ENCODE measurements at places on chromosomes 7 and 10. TPM values are rescaled to one million over a fixed set of nuclear protein-coding genes. Genes with fewer than 3 reads are reported as not detected.

- DNase-seq, result no peak
Observed at GRCh38 chr10:90199093-90199492, 497.7 kb downstream of the KIF20B start.

- no peak for DNase-seq
Observed at GRCh38 chr10:112379635-112380296, 5.8 kb downstream of the ACSL5 start.

DNA sequence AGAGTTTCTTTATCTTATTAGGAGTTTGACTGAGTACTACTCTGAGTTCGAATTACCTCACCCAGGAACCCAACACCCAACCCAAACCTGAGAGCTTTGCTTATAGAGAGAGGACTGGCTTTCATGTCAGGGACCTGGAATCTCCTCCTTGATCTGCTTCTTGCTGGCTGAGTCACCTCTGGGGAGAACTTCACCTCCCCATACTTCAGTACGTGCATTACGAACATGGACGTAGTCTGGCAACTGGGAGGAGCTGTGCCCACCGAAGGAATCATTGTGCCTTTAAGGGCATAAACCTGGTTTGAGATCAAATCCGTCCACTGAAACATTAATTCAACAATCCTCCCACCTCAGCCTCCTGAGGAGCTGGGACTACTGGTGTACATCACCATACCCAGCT lies 12.2 kb upstream of the PSAP start:
- peak; percentile 14 for DNase-seq

DNA sequence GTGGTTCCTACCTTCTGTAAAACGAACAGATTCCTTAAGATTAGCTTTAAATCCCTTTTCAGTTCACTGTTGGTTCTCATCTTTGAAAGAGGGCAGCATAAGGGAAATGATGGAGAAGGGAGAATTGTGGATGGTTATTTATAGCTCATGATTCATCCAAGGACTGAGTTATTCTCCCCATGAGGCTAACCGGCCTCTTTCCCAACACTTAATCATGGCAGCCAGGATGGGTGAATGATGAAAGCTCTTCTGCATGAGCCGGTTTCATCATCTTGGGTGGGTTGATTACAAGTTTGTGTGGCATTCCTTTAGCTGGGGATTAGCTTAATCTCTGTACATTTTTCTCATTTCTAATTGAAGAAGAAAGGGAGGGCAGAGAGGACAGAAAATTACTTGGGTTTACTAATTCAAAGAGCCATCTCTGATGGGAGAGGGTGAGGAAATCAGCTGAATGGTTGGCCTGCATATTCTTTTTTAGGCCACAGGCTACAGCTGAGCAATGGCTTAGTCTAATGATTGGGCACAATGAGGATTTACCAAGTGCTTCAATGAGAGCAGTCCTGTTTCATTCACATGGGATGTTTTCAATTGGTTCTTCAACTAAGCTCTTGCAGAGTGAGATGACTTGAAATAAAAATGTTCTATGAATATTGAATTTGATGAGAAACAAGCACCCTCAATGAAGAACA lies 250.0 kb downstream of the BMPER start:
- peak; percentile 95 for DNase-seq

CYP3A5 gene
- total RNA-seq, result 0.83 TPM

- no peak for DNase-seq
Observed at GRCh38 chr7:5679813-5680473, 101.5 kb downstream of the RNF216 start.

GRCh38 chr10:61832866-61833481 lies 68.5 kb upstream of the ARID5B start:
- DNase-seq, result peak; percentile 65

GRCh38 chr7:142158736-142159496 lies 47.4 kb downstream of the MGAM2 start:
- no peak for DNase-seq
